AG08396 (cell line): ENCODE measurements at places on chromosomes 13 and 19.

GRCh38 chr13:56906909-56907308 lies 233.8 kb upstream of the PRR20A start:
- DNase-seq, result no peak

- no peak for DNase-seq
Observed at GRCh38 chr13:50467156-50468110, 376.1 kb downstream of the DLEU7 start.

DNA sequence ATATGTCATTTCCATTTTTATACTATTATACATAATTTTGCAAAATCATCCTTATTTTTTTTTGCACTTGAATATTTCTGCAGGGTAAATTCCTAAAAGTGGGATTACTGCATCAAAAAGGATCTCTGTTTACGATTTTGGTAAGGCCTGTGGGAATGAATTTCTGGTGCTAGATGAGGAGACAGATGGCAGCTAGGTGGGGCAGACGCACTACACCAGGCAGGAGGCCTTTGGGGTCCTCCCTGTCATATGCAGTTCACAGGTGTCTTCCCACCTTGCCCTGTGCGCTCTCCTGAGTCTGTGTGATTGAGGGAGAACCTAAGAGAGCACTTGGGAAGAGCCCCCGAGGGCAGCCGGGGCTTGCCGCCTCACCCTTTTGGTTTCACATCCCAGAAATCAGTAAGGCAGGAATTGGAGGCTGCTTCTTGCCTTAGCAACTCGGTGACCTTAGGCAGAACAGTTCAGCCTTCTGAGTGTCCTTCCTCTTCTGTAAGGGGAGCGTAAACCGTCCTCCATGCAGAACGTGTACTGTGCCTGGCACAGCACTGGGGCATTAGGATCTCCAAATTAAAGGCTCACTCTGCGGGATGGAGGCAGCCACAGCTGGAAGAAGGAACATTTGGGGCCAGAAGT lies 13.4 kb upstream of the GJB2 start:
- no peak for DNase-seq

- DNase-seq, result no peak
Observed at GRCh38 chr13:33144358-33144784, 128.1 kb downstream of the KL start.

DNA sequence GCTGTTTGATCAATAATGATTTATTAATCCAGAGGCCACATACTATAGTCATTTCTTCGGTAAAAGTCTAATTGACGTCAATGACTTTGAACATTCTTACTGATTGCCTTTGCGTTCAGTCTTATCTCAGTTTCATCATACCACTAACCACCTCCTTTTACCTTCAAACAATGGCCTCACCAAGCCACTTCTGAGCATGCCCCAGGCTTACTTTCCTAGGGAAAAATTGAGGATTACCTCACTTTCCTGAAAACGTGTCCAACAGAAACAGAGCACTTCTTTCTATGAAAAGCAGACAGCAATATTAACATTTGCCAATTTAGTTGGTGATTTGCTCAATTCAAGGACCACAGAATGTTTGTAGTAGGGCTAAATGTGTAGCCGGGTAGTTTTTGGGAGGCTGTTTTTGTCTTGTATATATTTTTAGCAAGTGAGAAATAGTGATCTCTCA lies 157.6 kb downstream of the KLF5 start:
- no peak for DNase-seq

GRCh38 chr13:98133946-98134345 lies 8.9 kb upstream of the FARP1 start:
- no peak for DNase-seq

- DNase-seq, result no peak
Observed at GRCh38 chr13:98563071-98563470, 13.8 kb downstream of the STK24 start.

GRCh38 chr19:55273978-55274707 lies 5.8 kb downstream of the HSPBP1 start:
- DNase-seq, result no peak

DNA sequence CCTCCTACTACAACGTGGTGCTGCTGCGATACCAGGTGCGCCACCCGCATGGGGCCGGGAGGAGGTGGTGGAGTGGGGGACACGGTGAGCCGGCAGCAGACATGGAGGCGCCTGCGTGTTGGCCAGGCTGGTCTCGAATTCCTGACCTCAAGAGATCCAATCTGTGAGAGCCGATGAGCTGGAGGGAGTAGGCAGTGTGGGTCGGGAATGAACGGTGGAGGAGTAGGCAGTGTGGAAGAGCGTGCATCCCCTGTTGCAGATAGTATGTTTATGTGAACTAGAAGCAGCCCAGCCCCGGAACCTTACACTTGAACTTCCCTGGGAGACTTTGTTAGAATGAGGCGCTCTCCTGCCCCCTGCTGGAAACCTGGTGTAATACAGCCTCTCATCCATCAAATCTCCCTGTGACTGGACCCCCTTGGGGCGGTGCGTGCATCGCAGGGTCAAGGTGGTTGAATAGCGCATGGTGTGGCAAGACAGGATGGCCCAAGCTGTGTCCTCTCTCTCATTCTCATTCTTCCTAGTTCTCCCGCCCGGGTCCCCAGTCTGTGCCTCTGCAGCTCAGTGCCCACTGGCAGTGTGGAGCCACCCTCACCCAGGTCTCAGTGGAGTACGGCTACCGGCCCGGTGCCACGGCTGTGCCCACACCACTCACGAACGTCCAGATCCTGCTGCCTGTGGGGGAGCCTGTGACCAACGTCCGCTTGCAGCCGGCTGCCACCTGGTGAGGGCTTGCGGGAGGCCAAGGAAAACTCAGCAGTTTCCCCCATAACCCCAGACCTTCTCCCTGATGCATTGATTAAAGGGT lies 10.5 kb upstream of the B3GNT3 start:
- DNase-seq, result peak; percentile 83
